ENCODE measurements at places on chromosomes 12 and 14.

DNA sequence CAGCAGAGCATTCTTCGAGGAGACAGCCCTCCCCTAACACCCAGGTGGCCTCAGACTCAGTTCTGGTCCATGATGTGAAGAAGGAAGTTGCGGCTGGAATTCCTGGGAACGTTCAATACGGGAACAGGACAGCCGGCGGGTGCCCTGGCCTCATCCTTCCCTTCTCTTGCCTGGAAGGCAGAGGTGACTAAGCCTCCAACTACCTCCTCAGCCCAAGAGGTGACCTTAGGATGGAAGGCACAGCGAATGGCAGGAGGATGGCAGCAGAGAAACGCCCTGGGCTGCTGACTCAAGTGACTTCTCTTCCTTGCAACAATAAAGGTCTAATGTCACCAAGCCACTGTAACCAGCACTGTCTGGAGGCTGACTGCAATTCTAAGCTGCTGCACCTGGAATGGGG lies 36.1 kb downstream of the DHX37 start:
- no peak for ATAC-seq

- no peak for ATAC-seq
These were observed 1.9 kb downstream of the NTN4 start for GRCh38 chr12:95788637-95789036.

DNA sequence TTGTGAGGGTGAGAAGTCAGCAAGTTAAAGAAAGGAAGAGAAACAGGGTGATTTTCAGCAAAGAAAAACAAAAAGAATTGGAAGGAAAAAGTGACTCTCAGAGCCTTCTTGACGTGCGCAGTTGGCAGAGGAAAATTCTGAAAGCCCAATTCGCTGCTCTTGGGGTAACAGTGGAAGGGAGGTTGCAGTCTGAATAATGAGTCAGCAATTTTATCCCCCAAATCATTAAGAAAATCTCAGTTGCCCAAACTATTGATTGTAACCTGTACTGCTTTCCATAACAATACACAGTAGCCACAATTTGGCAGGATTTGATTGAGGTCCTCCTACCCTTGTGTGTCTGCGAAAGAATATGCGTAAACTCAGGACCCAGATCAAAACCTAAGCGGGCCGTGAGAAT lies 309.1 kb downstream of the EMP1 start:
- ATAC-seq, result no peak

DNA sequence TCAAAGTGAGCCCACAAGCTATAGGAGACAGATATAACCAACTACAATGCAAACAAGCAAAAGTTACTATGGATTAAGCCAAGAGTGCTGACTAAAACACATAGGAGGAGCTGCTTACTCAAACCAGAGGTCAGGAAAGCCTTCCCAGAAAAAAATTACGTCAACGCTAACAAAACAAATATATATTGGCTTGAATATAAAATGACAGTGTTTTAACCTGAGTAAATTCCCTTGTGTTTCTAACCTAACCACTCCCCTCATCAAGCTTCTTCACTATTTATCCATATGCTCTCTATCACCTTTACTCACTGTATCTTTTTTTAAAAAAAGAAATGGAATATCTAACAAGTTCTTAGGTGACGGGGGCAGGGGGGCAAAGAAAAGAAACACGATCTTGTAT lies 115.9 kb downstream of the MED13L start:
- ATAC-seq, result no peak

GRCh38 chr14:98018628-98019027 lies 1221.4 kb downstream of the VRK1 start:
- ATAC-seq, result no peak

DNA sequence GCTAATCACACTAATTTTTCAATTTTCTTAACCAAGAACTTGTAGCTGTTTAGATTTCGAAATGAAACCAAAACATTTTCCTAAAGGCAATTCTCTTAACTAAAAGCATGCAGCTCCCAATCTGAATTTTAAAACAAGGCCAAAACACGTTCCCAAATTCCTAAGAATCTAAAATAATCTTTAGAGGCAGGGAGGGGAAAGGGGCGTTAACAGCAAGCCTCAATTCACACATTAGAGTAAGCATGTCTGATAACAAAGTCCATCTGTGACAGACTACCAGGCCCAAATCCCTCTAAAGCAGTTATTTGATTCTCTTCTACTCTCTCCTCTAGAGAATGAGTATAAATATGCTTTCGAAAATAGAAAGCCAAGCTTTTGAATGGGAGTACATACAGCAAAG lies 754 bp downstream of the ATG14 start:
- ATAC-seq, result no peak

GRCh38 chr12:66438601-66439000 lies 136.3 kb downstream of the HELB start:
- no peak for ATAC-seq

GRCh38 chr14:52949711-52950409 lies 990 bp downstream of the FERMT2 start:
- ATAC-seq, result no peak

GRCh38 chr12:72610342-72610741 lies 338.2 kb downstream of the TRHDE start:
- ATAC-seq, result peak; percentile 78

GRCh38 chr12:41439801-41440200 lies 251.7 kb downstream of the PDZRN4 start:
- no peak for ATAC-seq

DNA sequence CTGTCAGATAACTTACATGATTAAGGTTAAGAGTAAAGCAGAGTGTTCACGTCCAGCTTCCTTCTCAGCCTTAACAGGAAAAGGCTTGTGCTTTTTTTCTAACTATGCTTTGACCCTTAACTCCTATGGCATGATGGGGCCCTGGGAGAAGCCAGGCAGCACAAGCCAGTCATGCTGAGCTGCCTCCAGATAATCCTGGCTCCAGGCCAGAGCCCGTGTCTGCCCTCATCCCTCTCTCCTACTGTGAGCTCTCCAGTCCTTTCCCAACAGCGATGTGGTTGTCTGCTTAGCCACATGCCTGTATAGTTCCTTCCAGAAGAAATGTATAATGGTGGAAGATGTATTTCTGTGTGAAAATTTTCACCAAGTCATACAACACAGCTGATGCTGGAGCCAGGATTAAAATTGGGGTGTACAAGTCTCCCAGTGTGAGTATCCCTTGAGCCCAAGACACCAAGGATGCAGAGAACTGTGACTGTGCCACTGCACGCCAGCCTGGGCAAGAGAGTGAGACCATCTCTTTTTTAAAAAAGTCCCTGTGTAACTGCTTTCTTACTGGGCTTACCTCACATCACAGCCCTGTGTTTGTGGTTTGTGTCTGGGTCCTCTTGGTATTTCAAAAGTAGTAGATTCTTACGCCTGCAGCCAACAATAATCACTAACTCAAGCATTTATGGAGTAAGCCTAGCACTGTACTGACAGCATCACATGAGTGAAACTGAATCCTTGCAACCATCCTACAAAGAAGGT lies 7.9 kb upstream of the ITFG2 start:
- ATAC-seq, result peak; percentile 86

GRCh38 chr12:19288603-19289244 lies 150.6 kb upstream of the AEBP2 start:
- ATAC-seq, result no peak

DNA sequence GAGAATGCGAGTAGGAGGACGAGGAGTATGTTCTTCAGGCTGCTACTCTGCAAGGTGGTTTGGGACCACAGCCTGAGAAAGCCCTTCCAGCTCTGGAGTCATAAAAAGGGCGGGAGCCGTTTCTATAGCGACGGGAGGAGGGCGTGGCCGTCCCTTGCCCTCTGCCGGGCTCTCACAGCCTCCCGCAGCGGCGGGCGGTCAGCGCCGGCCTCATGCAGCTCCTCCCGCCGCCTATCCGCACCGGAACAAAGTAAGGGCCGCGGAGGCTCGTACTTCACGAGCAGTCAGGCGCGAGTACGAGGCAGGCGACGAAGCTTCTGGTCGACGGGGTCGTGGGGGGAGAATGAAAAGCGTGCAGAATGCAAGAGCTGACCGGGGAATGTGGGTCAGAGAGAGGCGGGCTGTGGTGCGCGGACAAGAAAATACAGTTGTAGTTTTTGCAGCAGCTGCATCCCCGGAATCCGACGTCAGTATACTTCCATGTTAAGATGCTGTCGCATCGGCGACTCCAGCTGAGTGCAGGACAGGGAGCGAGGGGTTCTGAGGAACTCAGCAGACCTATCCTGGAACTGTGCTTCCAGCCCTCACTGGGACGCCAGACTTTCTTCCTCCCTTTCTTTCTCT lies at the start of gene DYRK4:
TSS of gene DYRK4 (plus strand) at position 175 of the 624 bp plus-strand sequence. CDS start at position 213, 38 bp downstream.
- peak; percentile 99 for ATAC-seq

- no peak for ATAC-seq
These were observed 5.0 kb downstream of the SLC25A21 start for GRCh38 chr14:37167151-37168047.

- ATAC-seq, result no peak
These were observed 436.7 kb downstream of the DAD1 start for GRCh38 chr14:22152161-22152870.

DNA sequence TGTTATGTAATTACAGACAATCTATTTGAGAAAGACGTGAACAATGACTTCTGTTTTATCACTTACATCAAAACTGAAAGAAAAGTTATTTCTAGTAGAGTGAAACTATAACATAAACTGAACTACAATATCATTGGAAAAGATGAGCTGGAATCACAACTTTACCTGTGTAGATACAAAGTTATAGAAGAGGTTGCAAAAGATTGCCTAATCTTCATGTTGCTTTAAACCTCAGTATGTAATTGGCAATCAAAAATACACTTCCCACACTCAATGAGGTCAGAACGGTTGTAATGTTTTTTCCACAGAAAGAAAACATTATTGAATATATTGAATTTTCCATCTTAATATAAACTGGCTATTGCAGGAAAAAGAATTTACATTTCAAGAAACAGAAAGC lies 37.7 kb upstream of the GXYLT1 start:
- ATAC-seq, result no peak

- peak; percentile 89 for ATAC-seq
These were observed 26.2 kb upstream of the PAWR start for GRCh38 chr12:79717006-79717405.

DNA sequence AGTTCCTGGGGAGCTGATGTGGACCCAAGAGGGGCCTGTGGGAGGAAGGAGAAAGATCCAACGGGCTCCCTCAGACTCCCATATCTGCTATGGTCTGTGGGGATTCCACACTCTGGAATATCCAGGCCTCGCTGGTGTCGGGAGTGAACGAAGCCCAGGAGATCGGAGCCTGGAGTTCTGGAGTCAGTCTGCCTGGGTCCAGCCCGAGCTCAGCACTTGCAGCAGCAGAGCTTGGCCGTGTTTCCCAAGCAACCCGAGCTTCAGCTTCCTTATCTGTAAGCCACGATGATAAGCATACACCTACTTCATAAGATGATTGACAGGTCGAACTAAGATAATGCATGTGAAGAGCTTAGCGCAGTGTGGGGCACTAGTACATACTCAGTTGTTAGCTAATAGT lies 10.1 kb downstream of the LTBP2 start:
- ATAC-seq, result no peak

DNA sequence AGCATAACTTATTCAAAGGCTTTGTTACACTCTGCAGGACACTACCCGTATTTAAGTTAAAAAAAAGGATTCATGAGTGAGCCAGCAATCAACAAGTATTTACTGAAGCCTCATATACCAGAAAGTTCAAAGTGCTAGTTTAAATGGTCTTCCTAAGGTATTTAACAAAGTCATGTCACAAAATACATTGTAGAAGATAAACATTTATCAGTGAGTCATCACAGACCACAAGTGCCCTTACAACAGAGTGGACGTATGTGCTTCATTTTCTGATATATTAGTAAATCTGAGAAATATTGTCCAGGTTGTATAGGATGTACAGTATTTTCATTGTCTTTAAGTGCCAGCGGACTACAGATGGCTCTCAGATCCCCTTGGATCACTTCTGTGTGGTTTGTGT lies 24.2 kb downstream of the FLRT2 start:
- no peak for ATAC-seq

DNA sequence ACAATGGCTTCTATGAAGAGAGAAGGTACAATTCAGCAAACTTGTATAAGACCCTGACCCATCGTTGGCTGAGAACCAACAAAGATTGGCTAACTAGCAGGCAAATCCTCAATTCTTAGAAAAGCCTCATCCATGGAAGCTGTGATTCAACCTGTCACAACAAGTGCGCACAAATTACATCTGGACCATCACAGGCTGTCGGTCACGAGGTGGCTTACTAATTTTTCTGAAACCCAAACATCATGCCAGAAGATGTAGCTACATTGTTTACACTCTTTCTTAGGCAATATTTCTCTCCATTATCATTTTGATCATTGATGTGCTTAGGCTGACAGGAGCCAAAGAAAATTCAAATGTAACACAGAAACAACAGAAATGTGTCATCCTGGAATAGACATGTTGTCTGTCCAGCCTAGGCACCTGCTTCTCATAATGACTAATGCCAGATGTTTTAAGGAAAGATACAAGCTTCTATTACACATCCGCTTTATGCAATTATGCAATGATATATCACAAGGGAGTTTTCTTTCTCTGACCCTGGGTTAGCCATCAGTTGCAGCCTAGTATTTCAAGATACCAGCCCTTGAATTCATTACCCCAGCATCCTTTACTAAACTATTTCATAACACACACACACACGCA lies 92.9 kb upstream of the DIO2 start:
- ATAC-seq, result no peak

- no peak for ATAC-seq
These were observed 241.6 kb downstream of the LRIG3 start for GRCh38 chr12:58678753-58679152.

DNA sequence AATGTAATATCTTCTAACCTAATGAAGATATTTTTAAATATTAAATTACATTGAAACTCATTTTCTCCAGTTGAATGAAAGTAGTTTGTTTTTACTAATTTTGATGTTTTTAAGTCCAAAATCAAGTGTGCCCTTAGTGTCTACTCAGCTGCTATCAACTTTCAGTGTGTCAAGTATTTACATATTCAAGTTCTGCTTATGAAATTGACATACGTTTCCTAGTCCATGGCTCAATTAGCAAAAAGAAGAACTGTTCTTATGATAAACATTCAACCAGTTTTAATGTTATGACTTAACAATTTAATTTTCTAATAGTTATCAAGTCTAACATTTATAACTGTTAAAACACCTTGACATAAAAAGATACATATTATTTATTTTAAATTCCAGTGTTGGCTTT lies 137.1 kb downstream of the DUSP6 start:
- ATAC-seq, result no peak

DNA sequence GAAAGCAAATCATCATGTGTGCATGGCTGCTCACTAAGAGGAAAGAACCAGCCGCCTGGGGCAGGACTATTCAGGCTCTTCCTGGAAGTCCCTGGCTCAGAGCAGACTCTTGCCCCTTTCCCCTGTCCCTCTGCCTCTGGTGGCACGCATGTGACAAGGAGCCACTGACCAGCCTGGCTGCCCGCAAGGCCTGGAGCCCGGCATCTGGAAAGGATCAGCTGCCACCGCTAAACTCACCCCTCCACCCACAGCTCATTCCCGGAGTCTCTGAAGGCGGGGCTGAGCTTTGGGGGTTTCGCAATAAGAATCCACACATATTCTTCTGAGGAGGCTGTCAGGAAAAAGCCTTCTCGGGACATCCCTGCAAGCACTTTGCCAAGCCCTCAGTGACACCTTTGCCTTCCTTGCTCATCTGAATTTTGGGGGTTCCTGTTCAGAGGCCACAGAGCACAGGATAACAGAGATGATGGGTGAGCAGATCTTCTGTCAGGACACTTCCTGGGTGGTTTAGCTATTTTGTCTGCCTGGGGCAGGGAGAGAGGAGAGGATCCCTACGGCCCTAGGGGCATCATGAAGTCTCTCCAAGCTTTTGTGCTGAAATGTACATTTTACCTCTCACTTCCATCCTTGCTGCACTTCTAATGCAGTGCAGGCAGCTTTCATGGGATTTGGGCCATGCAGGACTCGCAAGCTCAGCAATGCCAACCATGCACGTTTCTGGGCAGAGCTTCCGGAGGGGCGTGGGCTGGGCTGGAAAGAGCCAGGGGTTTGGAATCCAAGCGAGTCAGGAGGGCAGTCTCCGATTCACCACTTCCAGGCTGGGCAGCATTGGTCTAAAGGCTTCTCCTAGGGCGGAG lies 124.8 kb upstream of the MAP1LC3B2 start:
- peak; percentile 94 for ATAC-seq

Data from motor neuron (in vitro differentiated cells).